ENCODE measurements at places on chromosomes 7 and 10.

DNA sequence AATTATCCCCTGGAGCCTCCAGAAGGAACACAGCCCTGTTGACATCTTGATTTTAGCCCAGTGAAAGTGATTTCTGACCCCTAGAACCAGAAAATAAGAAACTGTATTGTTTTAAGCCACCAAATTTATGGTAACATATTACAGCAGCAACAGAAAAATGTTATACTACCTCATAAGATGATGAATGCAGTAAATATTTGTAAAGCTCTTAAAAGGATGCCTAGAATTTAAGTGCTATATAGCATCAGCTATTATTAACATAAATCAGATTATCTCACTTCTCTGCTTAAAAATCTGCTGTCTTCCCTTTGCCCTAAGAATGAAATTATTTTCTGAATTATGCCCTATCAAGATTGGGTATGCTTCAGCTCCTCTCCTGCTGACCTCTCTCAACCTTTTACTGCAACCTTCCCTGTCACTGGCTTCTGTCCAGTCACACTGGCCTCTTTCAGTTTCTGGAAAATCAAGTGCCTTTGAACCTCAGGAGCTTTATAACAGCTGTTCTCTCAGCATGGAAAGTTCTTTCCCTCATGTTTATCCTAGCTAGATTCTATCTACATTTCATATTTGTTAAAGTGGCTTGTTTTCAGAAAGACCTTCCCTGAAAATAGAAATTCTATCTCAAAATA, 78.9 kb downstream of the GPR37 start:
- DNase-seq: no peak

GRCh38 chr10:123038782-123039631, 30.2 kb downstream of the ACADSB start:
- no peak for DNase-seq

DNA sequence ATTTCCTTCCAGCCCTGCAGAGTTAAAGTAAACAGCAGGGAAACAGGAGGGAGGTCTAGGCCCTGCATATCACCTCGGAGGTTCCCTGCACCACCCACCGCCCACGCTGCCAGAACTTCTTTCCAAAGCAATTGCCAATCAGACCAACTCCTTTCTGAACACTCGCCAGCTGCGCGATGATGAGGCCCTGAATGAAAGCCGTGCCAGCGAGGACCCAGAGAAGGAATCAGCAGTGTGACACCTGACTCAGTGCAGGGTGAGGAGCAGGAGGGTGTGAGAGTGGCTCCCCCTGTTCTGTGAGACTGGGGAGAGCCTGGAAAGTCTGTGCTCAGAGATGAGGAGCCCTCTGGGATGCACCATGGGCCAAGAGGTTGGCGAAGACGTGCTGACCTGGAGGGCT, 3.3 kb upstream of the TCERG1L start:
- DNase-seq: no peak

GRCh38 chr10:28570598-28570997, 37.7 kb downstream of the WAC start:
- DNase-seq: no peak

GRCh38 chr7:158397885-158398284, 189.7 kb downstream of the PTPRN2 start:
- no peak for DNase-seq

- peak; percentile 24 for DNase-seq
Measured at GRCh38 chr10:70122742-70123141, 9.9 kb downstream of the AIFM2 start.

Measured in NCI-H226 (cell line).